T-helper 2 cell treated with Interferon-gamma antibody and Interleukin-4, amounts not matched to agents 100 ng/mL and 5 ng/mL, for 36 hours (primary cell): ENCODE measurements at places on chromosomes 5 and 9. TPM values are rescaled to one million over a fixed set of nuclear protein-coding genes. Genes with fewer than 3 reads are reported as not detected.

The ORM2 gene
- total RNA-seq: not detected in 2 replicates

The MRPL41 gene
- 39.2 and 42.4 TPM in 2 replicates for total RNA-seq

The SOWAHA gene
- total RNA-seq: 0.07 and 0.09 TPM in 2 replicates

The TPPP gene
- 0.18 and 0.34 TPM in 2 replicates for total RNA-seq

The NUTM2G gene
- not detected in 2 replicates for total RNA-seq

The THBS4 gene
- 0.61 and 0.68 TPM in 2 replicates for total RNA-seq

The TAF11L8 gene
- total RNA-seq: not detected in 2 replicates

The ARSI gene
- not detected in 2 replicates for total RNA-seq

The MAMDC2 gene
- not detected in 2 replicates for total RNA-seq

The FUT7 gene
- total RNA-seq: 0.41 and 0.84 TPM in 2 replicates

The SLC1A1 gene
- 0.07 TPM in 1 of 2 replicates, not detected in the other for total RNA-seq

The SPINK7 gene
- total RNA-seq: not detected in 2 replicates

The MARCOL gene
- not detected in 2 replicates for total RNA-seq

The FAM221B gene
- total RNA-seq: not detected in 2 replicates

The ROPN1L gene
- 3.7 and 4.7 TPM in 2 replicates for total RNA-seq

The KCNMB1 gene
- total RNA-seq: 0.05 TPM in 1 of 2 replicates, not detected in the other

The SLCO6A1 gene
- total RNA-seq: not detected in 2 replicates

The TMEM252 gene
- not detected in 2 replicates for total RNA-seq

The SHC3 gene
- total RNA-seq: not detected in 2 replicates

The GABBR2 gene
- not detected in 2 replicates for total RNA-seq

The ARHGEF39 gene
- total RNA-seq: 14.7 and 15.4 TPM in 2 replicates

The PCDHB6 gene
- not detected in 2 replicates for total RNA-seq

The RANBP17 gene
- not detected in 2 replicates for total RNA-seq

The PSD2 gene
- total RNA-seq: not detected in 2 replicates

The SHOC1 gene
- not detected in 2 replicates for total RNA-seq

The COL15A1 gene
- total RNA-seq: 0.20 and 0.23 TPM in 2 replicates

The PDCD1LG2 gene
- 2.5 TPM in 2 replicates for total RNA-seq

The HSPB3 gene
- not detected in 2 replicates for total RNA-seq

The CNTLN gene
- total RNA-seq: 1.7 and 1.8 TPM in 2 replicates

The SPEF2 gene
- total RNA-seq: 4.8 and 6.3 TPM in 2 replicates

The TXNDC8 gene
- not detected in 2 replicates for total RNA-seq

The FOXD4L3 gene
- total RNA-seq: 0.16 TPM in 1 of 2 replicates, not detected in the other

The ERAP2 gene
- 129 and 135 TPM in 2 replicates for total RNA-seq

The GARIN3 gene
- total RNA-seq: not detected in 2 replicates

The OR5C1 gene
- total RNA-seq: not detected in 2 replicates

The PCDHA13 gene
- not detected in 2 replicates for total RNA-seq

The RNF183 gene
- total RNA-seq: 0.45 TPM in 1 of 2 replicates, not detected in the other

The CER1 gene
- total RNA-seq: not detected in 2 replicates

The LHX3 gene
- total RNA-seq: not detected in 2 replicates

The DMRT2 gene
- 0.52 and 0.61 TPM in 2 replicates for total RNA-seq

The SELENOP gene
- total RNA-seq: 0.07 TPM in 1 of 2 replicates, not detected in the other

The MPDZ gene
- not detected in 2 replicates for total RNA-seq

The HAVCR2 gene
- total RNA-seq: 44.5 and 45.9 TPM in 2 replicates

The ACTBL2 gene
- not detected in 2 replicates for total RNA-seq

The GLDC gene
- 0.27 and 0.34 TPM in 2 replicates for total RNA-seq

The DPYSL3 gene
- total RNA-seq: 0.07 and 0.09 TPM in 2 replicates

The LAMC3 gene
- 0.05 and 0.07 TPM in 2 replicates for total RNA-seq

The GRXCR2 gene
- not detected in 2 replicates for total RNA-seq

The PCDHGB1 gene
- total RNA-seq: 0.18 and 0.20 TPM in 2 replicates

The TAF11L5 gene
- total RNA-seq: not detected in 2 replicates

The NAIF1 gene
- total RNA-seq: 13.2 and 14.0 TPM in 2 replicates

The SLC6A7 gene
- not detected in 2 replicates for total RNA-seq

The TRAPPC13 gene
- 25.1 and 25.5 TPM in 2 replicates for total RNA-seq
